ENCODE measurements at places on chromosomes 13 and 19.

GRCh38 chr13:76522083-76522755, 364.0 kb downstream of the KCTD12 start:
- no peak for DNase-seq

GRCh38 chr13:30479154-30479882, 13.6 kb upstream of the HMGB1 start:
- DNase-seq: no peak

DNA sequence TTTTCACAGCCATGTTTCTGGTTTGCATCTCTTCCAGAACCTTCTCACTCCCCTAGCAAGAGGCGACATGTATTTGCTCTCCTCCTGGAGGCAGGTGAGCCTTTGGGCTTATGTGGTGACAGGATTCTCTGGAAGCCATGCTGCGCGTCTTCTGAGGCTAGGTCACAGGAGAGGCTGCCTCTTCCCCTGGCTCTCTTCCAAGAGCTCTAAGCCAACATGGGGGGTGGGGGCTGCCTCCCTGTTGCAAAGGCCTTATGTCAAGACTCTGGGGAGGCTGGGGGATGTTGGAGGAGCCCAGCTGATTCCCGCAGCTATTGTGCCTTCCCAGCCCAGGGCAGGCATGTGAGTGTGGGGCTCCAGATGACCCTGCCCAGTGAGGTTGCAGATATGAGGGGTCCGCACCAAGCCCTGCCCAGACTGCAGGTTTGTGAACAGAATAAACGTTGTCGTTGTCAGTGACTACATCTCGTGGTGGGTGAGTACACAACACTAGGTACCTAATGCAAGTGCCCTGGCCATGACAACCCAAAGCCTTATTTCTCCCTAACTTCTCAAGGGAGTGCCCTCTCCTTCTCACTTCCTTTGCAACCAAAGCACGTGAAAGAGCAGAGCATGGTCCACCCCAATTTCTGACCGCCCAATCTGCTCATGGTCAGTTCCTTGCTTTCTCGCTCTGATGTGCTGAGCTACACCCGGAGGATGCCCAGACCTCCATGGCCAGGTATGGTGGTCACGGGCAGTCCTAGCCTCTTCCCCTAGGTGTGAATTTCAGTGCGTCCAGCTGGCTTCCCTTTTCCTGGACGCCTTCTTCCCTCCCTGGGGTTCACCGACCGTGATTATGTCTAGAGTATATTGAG, 44.9 kb downstream of the TEX29 start:
- DNase-seq: no peak

GRCh38 chr19:56842412-56842811, 1.9 kb upstream of the PEG3 start:
- DNase-seq: no peak

DNA sequence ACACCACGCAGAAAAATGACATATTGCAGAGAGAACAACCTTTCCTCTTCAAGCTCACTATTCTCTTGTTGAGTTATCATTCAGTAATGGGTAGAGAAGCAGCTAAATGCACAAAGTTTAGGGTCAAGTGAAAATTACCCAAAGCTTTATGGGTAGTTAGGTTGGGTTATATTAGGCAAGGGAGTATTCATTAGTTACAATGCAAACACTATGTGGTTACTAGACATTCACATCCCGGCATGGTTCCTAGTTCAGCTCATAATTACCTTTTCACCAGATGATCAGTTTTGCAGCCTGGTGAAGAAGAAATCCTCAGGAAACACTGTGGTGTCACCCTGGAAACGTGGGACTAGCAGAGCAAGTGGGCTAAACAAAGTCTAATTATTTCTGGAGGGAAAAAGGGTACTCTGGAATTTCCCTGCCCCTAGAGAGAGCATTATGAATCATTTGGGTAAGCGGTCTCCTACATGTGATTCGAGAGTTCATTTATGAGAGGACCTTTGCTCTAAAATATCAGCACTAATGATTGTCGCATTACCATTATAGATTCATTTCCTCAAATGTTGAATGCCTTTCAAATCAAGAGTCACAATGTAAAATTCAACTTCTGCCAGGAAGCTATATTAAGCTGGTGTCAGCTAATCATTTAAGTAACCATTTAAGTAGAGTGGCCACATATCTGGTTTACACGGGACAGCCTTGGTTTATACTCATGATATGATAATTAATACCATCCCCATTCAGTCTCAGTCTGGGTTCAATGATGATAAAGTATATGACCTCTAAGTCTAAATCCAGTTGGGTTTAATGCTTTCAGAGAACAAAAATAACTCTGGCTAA, 1208.0 kb downstream of the DIAPH3 start:
- DNase-seq: no peak

Measured in activated T-cell treated with anti-CD3 and anti-CD28 coated beads, Interleukin-2, amount 50 U/mL, for 72 hours (primary cell).